Jurkat, Clone E6-1 (cell line): ENCODE measurements at places on chromosomes 4 and X.
A peak's percentile ranks its signal among the peaks of the same experiment; 100 is the strongest.

- no peak for DNase-seq
Observed at GRCh38 chr4:13240066-13240465, 244.1 kb downstream of the RAB28 start.

DNA sequence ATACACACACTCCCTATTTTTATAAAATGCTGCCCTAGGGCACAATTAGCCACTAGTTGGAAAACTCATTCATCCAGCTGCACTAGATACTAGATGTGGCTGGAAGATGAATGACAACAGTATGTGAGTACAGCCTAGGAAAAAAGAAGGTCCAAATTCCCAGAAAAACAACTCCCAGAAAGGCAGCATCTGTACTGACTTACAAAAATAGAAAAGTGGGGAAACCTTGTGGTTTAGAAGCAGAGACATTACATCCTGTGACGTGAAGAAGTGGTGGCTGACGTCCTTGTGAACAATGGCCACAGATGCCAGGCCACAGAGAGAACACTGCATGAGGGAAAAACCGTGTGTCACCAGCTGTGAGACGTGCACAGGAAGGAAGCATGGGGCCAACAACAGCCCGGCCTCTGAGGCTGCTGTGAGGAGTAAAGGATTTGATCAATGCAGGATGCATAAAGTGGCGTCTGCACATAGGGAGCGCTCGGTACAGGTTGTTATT is 81.2 kb downstream of the SPRY1 start:
- peak; percentile 82 for DNase-seq

DNA sequence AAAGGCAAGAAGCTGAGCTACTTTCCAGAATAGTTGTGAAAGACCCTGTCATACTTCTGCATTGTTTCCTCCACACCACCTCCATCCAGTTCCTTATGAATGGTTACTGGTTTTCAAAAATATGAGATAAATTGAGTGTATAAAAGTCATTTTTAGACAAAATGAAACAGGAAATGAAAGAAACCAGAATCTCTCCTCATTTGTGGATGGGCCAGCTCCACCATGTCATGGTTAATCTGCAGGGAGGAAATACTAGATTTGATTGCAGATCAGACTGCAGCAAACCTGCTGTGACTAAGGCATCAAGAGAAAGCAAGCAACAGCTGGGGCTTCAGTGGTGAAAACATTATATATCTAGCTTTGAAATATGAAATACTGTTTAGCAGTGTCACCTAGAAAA is 23.8 kb downstream of the F9 start:
- DNase-seq = no peak

- no peak for DNase-seq
Observed at GRCh38 chr4:156560701-156561100, 410.9 kb downstream of the PDGFC start.

- no peak for DNase-seq
Observed at GRCh38 chr4:37892641-37893040, 1.8 kb downstream of the TBC1D1 start.
